ENCODE measurements at places on chromosomes 12 and 14.

- no peak for DNase-seq
Observed at GRCh38 chr12:33876618-33877017, 145.7 kb upstream of the ALG10 start.

- DNase-seq = no peak
Observed at GRCh38 chr12:99498756-99499155, 148.8 kb upstream of the GARIN6 start.

DNA sequence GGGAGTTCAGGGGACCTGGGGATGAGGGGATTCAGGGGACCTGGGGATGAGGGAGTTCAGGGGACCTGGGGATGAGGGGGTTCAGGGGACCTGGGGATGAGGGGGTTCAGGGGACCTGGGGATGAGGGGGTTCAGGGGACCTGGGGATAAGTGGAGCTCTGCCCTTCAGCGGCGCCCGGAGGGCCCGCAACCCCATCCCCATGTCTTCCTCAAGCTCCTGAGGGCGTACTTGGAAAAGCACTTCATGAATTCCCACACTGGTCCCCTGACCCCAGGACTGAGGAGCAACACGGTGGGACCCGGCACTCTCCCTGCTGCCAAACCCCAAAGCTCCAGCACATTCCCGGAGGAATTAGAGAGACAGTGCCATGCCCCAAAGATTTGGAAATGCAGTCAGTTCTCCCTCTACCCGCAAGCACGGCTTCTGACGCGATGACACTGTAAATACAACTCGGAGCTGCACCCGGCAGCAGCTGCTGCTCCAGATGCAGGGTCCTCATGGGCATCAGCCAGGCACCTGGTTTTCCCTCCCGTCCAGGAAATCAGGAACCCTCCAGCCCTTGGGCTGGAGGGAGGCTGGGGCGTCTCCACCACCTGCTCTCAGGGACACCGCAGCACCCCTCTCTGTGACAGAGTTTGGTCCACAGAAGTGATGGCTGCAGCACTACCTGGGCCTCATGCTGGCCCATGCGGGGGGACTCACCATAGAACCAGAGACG, 32.8 kb upstream of the C14orf180 start:
- no peak for DNase-seq

GRCh38 chr14:71076462-71077092, 169.3 kb downstream of the PCNX1 start:
- DNase-seq = no peak

GRCh38 chr12:41248391-41248790, 60.3 kb downstream of the PDZRN4 start:
- DNase-seq = no peak

DNA sequence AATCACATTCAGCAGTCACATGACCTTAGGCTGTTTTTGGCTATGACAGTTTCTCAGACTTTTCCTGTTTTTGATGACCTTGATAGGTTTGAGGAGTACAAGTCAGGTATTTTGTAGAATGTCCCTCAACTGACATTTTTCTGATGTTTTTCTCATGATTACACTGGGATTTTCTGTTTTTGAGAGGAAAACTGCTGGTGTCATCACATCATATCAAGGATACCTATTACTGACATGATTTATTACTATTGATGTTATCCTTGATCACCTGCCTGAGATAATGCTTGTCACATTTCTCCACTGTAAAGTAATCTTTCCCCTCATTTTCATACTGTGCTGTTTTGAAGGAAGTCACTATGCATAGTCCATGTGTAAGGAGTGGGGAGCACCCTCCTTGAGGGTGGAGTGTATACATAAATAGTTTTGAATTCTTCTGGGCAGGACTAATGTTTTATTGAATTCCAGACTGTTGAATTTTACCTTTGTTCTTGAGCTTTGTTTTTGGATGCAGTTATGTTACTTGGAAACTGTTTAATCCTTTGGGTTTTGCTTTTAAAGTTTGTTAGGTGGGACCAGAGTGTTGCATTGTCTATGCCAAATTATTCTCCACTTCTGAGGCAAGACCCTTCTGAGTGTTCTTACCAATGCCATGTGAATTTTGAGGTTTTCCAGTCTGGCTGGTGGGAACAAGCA, 444.5 kb upstream of the FAR2 start:
- DNase-seq = no peak

Measured in activated CD8-positive, alpha-beta memory T cell treated with anti-CD3 and anti-CD28 coated beads for 24 hours (primary cell).